ENCODE measurements at places on chromosomes 16 and 17.
A peak's percentile ranks its signal among the peaks of the same experiment; 100 is the strongest.

- no peak for DNase-seq
Observed at GRCh38 chr17:49756323-49757150, 7.4 kb downstream of the FAM117A start.

DNA sequence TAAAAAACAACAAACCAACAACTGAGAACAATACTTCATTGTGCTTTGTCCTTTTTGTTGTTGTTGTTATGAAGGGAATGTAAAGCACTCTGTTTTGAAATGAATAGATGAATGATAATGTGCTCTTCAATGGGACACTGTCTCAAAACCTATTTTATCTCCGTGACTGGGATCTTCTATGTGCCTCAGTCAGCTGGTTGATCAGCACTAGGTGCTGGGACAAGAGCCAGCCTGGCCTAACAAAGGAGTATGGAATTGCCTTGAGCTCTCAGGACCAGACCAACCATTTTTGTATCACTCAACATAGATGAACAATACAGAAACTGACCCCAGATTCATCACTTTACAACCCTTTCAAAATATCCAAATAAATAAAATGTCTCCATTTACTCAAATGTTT is 440.2 kb downstream of the KCNJ2 start:
- DNase-seq, result no peak

DNA sequence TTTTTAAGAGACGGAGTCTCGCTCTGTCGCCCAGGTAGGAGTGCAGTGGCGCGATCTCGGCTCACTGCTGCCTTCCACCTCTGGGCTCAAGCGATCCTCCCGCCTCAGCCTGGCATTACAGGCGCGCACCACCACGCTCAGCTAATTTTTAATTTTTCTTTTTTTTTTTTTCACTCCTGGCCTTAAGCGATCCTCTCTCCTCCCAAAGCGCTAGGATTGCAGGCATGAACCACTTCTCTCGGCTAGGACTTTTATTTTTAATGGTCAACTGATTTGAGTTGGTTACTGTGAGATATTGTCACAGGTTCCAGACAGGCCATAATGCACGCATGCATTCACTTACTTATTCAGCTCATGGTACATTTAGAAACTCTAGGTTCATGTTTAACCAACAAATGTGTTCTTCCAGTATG is 888 bp downstream of the PIGW start:
- no peak for DNase-seq

DNA sequence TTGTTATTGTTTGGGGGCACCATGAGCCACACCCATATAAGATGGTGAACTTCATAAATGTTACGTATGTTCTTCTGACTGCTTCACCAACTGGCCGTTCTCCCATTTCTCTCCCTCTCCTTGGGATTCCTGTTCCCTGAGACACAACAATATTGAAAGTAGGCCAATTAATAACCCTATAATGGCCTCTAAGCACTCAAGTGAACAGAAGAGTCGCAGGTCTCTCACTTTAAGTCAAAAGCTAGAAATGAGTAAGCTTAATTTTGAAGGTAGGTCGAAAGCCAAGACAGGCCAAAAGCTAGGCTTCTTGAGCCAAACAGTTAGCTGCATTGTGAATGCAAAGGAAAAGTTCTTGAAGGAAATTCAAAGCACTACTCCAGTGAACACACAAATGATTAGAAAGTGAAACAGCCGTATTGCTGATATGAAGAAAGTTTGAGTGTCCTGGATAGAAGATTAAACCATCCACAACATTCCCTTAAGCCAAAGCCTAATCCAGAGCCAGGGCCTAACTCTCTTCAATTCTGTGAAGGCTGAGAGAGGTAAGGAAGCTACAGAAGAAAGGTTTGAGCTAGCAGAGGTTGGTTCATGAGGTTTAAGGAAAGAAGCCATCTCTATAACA is 25.8 kb downstream of the HLF start:
- DNase-seq, result no peak

- DNase-seq, result peak; percentile 19
Observed at GRCh38 chr16:49912721-49913120, 56.8 kb upstream of the ZNF423 start.

GRCh38 chr16:28499854-28500253 is 5.4 kb downstream of the APOBR start:
- no peak for DNase-seq

- no peak for DNase-seq
Observed at GRCh38 chr17:59296190-59296589, 35.3 kb upstream of the YPEL2 start.

GRCh38 chr17:58320163-58320558 is 8.4 kb downstream of the TSPOAP1 start:
- DNase-seq, result no peak

- peak; percentile 39 for DNase-seq
Observed at GRCh38 chr16:72992142-72992601, 55.8 kb downstream of the ZFHX3 start.

DNA sequence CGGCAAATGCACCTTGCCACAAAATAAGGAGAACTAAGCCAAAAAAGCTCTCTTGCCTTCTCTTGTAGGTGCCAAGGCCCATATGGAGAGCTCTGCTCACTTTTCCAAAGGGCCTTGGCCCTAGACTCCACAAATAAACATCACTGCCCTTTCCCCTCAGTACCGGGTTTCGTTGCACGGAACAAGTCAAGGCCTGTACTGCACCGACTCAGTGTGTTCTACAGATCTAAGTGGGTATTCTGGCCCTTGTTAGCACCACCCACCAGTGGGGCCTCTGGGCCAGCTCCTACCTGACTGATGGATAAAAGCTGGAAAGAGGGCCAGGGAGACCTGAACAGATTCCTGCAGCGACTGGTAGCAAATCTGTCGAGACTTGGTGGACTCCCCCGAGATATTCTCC is 43.7 kb upstream of the GSG1L start:
- no peak for DNase-seq

DNA sequence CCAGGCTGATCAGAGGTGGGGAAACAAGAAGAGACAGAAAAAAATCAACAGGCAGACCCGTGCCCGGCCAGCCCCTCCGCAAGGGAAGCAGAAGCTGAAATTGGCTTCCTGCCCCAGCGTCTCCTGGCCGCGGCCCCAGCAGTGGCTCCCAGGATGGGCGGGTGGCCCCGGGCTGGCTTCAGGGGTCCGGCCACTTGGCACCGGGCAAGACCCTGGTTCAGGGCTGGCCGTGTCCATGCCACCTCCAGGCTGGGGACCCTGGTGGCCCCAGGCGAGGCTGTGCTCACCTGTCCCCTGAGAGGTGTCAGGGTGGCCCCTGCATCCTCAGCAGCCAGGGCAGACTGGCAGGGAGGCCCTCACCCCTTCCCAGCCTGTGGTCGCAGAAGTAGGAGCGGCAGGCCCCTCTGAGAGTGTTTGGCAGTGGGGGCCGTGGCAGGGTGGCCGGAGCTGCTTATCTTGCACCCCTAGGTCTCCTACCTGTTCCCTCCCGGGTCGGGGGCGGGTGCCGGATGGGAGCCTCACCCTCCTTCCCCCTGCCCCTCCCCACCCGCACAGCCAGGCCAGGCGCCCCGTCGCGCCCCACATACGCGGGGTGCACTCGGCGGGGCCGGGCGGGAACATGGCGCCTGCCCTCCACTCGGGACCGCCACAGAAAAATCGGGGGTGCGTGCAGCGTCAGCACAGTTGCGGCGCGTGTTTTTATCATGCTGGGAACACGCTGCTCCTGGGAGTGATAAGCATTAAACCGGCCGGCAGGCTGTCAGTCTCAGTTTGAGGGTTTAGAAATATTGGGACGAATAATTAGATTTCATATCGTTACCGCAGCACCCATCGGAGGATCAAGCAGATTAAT is 46.7 kb upstream of the ZC3H18 start:
- no peak for DNase-seq

DNA sequence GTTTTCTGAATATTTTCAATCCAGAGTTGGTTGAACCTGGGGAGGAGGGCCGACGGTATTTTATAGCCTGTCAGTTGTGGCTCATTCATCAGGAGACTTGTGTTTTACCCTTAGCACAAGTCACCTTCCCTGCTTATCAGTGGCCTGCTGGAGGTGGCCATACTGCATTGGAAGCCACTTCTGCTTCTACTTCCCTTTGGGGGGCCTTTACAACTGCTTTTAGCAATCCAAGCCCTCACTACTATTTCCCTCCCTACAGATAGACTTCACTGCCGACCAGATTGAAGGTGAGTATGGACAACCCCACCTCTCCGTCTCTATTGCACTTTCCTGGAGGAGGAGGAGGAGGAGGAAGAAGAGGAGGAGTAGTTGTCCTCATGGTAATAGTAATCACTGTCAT is 4.4 kb downstream of the MYL4 start:
- no peak for DNase-seq

DNA sequence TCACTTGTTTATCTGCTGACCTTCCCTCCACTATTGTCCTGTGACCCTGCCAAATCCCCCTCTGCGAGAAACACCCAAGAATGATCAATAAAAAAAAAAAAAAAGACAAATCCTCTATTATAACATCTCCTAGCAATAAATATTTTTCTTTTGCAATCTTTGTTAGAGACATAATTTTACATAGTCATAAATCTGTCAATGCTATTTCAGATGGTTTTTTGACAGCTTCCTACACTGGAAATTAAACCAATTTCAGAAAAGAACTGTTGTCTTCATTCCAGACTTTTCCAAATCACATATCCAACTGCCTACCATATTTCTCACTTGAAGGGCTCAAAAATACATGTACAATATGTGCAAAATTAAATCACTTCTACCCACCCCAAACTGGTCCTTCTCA is 3.7 kb downstream of the METTL16 start:
- DNase-seq, result no peak

- DNase-seq, result peak; percentile 49
Observed at GRCh38 chr17:50565402-50566350, 5.2 kb downstream of the CACNA1G start.

GRCh38 chr16:66168777-66169176 is 197.7 kb upstream of the CDH5 start:
- no peak for DNase-seq

GRCh38 chr16:64654178-64654577 is 467.7 kb downstream of the CDH11 start:
- peak; percentile 36 for DNase-seq

DNA sequence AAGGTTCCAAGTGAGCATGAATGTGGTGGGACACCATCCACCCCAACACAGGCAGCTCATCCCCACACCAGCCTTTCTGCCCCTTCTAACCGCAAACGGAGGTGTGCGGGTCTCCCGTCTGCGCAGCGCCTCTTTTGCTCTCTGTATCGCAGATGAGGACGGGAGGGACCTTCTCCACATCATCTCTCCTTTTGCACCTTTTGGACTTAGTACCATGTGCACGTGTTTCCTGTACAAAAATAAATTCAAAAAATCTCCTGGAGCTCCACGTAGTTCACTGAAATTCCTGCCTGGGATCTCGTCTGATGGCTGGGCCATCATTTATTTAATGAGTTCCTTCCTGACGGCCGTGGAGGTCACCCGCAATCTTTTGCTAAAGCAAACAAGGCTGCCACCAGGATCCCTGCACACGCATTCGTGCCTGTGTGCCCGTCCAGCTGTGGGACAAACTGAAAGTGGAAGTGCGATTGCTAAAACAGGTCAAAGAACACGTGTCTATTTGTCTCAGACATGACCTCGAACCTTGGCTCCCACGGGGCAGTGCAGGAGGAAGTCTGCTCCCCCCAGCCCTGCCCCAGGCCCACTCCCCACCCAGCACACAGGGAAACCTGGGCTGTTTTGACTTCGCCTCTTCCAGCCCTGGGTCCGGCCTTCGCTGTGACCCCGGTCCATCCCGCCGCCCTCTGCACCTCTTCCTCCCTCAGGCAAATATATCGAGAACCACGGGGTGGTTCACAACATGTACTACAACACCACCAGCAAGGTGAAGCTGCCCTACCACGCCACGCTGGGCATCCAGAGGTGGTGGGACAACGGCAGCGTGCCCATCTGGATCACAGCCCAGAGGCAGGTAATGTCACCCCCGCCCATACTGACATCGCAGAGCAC is 2.3 kb downstream of the ENPP7 start:
- DNase-seq, result no peak

DNA sequence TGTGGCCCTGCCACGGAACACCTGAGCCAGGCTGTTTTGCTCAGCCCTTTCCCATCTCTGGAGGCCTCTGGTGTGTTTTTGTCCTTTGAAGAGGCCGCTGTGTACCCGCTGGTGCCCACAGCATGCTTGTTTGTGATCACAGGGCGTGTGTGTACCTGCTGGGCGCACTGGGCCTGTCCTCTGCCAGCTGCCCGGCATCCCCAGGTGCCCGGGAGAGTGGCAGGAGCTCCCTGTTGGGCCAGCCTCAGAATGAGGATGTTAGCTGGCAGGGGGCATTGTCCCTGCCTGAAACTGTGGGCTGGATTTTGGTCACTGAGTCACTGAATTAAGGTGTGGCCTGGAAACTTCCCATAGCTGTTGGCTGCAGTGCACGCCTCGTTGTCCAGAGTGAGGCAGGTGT is 31.1 kb downstream of the BAIAP2 start:
- peak; percentile 39 for DNase-seq
